ENCODE measurements at places on chromosomes 7 and 10.

DNA sequence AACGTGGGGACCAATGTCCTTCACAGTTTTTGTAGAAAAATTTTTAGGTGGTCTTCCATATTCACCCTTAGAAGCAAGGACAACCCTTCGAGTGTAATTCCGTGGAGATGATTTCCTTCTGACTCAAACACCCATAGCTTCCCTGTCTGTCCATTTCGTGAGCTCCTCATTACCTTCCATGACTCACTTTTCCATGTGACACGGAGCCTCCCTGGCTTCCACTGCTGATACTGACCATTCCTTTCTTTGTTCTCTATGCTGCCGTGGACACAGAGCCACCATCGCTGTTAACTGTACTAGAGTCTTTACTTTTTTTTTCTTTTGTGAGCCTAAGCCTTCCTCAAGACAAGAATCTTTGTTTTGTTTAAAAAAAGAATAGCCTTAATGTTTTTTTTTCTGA lies 12.5 kb upstream of the ARMS2 start:
- DNase-seq = no peak

- no peak for DNase-seq
Measured at GRCh38 chr7:94352887-94353286, 41.8 kb upstream of the COL1A2 start.

GRCh38 chr7:92569137-92569536 lies 21.1 kb downstream of the FAM133B start:
- DNase-seq = no peak

DNA sequence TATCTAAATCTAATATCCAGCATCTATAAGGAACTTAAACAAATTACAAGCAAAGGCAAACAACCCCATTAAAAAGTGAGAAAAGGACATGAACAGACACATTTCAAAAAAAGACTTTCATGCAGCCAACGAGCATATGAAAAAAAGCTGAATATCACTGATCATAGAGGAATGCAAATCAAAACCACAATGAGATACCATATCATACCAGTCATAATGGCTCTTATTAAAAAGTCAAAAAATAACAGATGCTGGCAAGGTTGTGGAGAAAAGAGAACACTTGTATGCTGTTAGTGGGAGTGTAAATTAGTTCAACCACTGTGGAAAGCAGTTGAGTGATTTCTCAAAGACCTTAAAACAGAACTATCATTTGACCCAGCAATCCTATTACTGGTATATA lies 334.4 kb upstream of the CACNA2D1 start:
- no peak for DNase-seq

- no peak for DNase-seq
Measured at GRCh38 chr7:80135309-80136104, 876 bp downstream of the GNAI1 start.

GRCh38 chr7:139682136-139683013 lies 95.4 kb downstream of the HIPK2 start:
- peak; percentile 59 for DNase-seq

DNA sequence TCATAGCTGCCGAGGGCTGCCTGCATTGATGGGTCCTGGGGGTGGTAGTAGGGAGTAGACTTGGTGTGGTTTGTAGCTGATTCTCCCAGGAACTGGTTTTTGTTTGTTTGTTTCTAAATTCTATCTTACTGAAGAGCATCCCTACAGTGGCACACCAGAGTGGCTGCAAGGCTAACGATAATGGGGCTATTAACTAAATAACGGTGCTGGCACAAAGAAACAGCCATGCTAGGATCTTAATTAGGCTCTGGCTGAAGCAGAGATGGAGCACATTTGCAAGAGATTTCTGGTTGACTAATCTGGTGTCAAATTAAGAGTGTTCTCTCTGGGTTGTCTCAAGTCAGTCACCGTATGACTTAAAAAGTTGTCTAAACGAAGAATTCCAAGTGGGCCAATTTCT lies 590.0 kb downstream of the NRG3 start:
- DNase-seq = no peak

- peak; percentile 8 for DNase-seq
Measured at GRCh38 chr10:70272925-70273316, 10.9 kb downstream of the NPFFR1 start.

DNA sequence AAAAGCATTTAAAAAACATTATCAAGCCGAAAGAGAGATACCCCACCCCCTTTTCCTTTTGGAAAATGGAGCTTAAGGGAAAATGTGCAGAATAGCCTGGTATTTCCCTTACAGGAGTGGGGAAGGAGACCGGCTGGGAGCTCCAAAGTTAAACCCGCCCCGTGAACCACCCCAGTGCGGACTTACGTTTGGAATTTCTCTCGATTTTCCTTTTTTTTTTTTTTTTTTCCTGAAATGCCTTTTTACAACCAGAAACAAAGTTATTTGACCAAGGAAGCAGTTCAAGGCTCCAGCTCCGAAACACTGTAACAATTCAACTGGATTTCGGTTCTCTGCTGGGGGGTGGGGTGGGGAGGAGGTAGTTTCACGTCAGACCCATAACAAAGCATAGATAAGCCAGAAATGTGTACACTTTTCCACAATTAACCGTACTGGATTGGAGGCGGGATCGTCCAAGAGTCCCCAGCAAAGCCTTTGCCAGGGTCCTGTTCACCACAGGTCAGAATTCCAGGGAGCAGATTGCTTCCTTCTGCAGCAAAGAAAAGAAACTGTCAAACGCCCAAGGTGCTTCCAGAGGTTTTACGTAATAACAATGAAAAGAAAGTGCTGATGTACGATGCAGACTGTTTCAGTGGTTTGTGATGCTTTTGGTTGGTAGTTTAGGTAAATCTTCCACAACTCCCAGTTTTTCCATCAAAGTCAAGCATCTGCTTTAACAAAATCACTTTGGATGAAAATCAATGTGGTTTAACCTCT lies 6.7 kb downstream of the SKIDA1 start:
- DNase-seq = no peak

- no peak for DNase-seq
Measured at GRCh38 chr7:79340212-79340611, 113.3 kb downstream of the MAGI2 start.

DNA sequence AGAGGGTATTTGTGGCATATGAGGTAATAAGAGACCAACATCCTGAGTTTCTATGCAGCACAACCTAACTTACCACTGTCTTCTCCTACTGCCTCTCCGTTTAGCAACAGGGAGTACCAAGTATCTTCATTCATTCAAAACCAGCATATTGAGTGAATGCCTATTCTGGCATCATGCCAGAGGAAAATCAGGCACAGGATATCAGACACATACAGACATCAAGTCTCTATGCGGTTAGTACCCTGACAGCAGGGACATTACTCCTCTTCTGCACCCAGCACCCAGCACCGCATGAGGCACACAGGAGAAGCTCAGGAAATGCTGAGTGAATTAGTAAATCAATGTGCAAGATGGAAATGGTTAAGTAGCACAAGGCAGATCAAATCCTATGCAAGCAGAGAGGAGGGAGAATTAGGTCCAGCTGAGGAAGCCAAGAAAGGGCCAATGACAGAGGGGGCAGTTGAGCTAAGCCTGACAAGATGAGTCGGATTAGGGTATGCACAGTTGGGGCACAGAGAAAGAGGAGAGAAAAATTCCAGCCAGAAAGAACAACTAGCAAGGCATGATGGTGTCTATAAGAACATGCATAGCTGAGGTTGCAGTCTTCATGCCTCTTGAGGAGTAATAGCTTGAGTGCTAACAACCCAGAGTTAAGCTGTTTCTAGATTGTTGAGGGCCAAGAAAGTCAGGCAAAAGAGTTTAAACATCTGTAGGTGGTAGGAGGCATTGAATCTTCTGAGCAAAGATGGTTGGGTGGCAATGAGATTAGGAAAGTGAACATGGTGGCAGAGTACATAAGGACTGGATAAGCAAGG lies 146.0 kb downstream of the PLXNA4 start:
- no peak for DNase-seq

DNA sequence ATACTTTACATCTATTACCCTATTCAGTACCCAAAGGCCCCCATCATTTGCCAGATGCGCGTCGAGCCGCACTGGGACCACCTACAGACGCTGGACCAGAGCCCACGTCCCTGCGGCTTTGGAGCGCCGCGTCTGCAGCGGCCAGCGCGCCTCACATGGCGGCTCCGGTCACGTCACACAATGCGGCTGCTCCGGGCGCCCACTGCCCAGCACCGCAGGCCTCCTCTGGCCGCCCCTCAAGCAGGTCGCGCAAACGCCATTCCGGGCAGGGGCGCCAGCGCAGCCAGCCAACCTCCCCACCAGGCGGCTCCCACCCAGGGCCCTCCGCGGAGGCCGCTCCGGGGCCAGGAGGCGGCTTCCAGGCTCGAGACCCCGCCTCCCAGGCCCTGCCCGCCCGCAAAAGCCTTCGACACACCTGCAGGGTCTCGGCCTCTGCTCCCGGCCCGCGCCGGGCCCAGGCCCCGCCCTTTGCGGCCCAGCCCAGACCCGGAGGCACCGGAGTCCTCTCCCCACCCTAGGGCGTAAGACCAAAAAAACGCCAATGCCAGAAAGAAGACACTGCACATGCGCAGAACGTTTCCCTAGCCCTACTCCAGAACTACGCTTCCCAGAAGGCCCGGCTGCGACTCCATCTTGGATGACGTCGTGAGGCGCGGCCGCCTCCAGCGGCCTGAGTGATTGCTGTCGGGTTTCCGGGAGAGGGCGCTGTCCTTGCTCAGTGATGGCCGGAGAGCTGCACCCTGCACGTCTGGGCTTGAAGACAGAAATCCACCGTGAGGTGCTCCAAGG lies at the start of gene ZNF25:
ZNF25 (minus strand) TSS at position 557 of the 789 bp plus-strand sequence. CDS start 4,925 bp downstream, outside the sequence.
- DNase-seq = peak; percentile 99

GRCh38 chr10:3051692-3052091 lies 15.7 kb upstream of the PFKP start:
- DNase-seq = no peak

DNA sequence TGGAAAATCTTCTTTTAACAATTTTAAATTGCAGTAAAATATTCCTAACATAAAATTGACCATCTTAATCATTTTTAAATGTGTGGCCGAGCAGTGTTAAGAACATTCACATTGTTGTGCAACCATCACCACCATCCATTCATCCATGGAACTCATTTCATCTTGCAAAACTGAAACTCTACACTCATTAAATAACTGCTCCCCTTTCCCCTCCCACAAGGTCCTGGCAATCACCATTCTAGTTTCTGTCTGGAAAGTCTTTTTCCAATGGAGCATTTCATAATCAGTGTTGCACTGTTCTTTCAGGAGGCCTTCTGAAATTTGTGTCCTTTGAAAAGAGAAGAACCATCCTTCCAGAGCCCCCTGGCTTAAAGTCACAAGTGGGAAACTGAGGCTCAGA lies 233.1 kb downstream of the PLXNA4 start:
- DNase-seq = no peak

GRCh38 chr10:125788156-125789034 lies 12.8 kb upstream of the MMP21 start:
- DNase-seq = no peak

- DNase-seq = no peak
Measured at GRCh38 chr7:129394982-129395914, 39.0 kb upstream of the STRIP2 start.

DNA sequence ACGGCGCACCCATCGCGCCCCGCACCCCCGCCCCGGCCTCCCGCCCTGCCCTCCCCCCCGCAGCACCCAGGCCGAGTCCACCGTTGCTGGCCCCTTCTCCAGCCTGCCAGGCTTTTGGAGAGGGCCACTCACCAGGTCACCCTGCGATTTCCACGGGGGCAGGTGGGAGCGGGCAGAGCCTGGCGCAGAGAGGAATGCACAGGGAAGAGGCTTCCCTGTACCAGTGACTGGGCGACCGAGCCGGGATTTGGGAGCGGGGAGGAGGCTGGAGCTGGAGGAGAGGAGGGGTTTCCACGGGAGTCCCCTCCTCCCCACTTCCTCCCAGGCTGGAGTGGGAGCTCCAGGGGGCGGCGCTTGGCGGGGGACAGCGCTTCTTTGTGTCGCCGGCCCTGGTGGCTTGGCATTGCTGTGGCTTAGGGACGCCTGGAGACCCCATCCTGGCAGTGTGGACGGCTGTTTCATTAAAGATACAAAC lies 19.3 kb downstream of the TCAF1 start:
- no peak for DNase-seq

GRCh38 chr10:76136961-76137360 lies 705.5 kb downstream of the LRMDA start:
- no peak for DNase-seq

- no peak for DNase-seq
Measured at GRCh38 chr7:123652406-123652805, 3.3 kb upstream of the LMOD2 start.

DNA sequence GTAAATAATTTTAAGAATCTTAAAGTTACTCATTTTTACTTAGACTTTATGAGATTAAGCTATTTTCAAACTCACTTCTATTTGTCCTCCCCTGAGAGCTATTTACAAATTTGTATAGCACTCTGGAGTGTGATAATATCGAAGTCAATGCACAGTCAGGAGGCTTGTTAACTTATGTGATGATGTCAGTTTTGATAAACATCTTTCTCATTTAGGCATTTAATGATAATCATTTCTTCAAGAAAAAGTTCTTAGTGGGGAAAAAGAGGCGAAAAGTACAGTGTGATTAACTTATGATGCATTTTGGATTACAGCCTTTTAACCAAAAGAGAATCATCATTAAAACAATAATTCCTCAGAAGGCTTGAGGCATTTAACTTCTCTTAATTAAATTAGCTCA lies 468.6 kb downstream of the AUTS2 start:
- no peak for DNase-seq

DNA sequence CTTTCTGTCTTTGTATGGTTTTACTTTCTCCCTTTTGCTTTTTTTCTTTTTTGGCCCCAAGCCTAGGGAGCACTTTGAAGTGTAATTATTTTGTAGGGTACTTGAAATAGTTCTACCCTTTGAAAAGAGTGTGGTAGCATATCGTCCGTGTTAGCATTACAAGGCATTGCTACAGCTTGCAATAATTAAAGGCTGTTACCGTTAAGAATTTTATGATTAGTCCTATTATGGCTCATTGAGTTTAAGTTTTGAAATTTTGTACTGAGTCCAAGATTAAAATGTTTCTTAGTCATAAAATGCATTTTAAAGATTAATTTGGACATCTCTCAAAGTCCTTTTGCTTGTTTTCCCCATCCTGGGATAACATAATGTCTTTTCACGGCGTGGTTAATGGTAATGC lies 490.0 kb upstream of the LRRN3 start:
- no peak for DNase-seq

DNA sequence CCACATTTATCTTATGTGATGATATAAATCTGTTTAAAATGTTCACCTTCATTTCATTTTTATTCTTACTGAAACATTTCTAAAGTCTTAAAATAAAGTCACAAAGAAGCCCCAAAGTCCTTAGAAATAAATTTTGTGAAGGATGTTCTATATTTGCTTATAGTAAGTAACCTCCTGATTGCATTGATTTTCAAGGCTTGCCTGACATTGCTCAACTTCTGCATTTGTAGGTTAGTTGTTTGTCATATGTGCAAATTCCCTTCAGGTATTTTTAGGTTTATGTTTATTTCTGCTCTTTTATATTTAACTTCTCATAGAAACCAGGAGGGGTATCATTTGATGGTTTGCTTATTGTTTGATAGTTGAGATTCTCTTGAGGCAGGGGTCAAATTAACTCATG lies 417.8 kb downstream of the ARL4A start:
- no peak for DNase-seq

DNA sequence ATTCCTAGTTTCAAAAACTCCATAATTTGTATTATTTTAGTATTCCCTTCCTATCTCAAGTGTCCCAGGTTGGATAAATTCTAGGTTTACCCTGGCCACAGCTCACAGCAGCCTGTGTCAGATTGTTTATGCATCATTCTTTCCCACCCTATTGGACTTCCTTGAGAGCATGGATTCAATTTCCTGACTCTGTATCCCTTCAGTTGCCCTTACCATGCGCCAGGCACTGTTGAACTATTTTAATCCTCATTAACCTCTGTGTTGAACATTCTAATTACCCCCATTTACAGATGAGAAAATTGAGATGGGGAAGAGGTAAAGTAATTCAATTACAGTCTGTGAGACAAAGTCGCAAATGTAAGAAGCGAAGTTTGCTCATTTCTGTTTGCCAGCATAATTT lies 58.8 kb downstream of the STEAP1B start:
- no peak for DNase-seq
